HuH-7 (cell line): ENCODE measurements at places on chromosomes 12 and 14.
A peak's percentile ranks its signal among the peaks of the same experiment; 100 is the strongest.

GRCh38 chr12:13209436-13210235, 13.1 kb downstream of the EMP1 start:
- DNase-seq: no peak

DNA sequence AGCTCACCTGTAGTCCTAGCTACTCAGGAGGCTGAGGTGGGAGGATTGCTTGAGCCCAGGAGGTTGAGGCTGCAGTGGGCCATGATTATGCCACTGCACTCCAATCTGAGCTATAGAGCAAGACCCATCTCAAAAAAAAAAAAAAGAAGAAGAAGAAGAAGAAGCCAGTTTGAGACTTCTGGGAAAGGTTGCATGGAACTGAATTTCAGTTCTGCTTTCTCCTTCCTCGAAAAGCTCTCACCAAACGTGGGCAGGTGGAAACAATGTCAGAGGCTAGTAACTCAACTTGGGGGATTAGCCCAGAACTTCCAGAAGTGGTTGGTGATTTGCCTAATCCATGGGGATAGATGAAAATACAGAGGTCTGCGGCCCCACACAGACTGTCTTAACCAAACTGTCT, 18.7 kb downstream of the FLVCR2 start:
- no peak for DNase-seq

DNA sequence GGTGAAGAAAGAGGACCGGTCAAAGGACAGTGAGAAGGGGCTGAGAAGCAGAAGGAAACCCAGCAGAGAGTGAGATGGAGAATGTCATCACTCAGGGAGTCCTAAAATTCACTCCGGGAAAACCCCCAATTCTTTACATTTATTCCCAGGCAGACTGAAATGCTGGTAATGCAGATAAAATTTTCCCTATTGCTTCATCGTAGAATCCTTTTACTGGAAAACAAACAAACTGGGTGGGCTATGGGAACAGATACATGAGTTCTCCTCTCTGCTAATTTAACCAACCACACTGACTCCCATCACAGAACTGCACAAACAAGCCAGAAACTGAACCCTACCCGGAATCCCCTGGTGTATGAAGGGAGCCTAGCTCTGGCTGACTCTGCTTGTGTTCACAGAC, 20.9 kb downstream of the HEBP1 start:
- DNase-seq: no peak

GRCh38 chr12:91667694-91668093, 478.0 kb downstream of the BTG1 start:
- no peak for DNase-seq

DNA sequence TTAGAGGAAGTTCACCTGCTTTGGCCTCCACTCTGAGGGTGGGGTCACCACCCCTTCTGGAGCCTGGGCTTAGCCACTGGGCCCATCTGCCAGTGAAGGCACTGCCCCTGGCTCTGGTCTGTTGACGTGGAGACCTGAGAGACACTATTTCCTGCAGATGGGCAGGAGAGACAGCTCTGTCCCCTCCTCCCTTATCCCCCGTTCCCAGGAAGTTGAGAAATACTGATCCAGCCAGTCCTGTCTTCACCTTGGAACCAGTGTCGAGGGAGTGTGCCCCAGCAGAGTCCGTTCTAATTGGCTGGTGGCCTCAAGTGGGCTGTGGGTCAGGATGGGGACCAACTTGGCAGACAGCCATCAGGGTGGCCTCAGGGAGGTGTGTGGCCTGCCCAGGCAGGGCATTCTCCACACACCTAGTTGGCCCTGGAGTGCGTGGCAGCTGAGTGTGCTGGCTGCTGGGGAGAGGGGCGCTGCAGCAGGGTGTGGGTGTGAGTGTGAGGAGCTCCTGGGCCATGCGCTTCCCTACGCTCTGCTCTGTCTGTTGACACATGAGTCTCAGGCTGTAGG, 25.4 kb downstream of the CLSTN3 start:
- no peak for DNase-seq

DNA sequence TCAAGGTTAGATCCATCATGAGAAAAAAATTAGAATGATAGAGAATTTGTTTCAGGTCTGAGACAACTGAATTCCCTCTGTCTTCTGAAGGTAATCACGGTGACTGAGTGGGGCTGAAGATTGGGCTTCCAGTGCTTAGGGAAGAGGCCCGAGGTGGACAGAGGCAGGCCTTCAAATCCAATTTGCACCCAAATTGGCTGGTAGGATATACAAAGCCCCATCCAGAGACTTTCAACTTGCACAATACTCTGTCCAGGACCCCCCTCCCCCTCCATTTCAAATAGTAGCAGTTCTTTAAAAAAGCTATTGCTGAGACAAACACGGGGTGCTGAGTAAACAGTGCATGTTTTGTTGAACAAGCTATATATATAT, 3.6 kb upstream of the FOXG1 start:
- no peak for DNase-seq

- peak; percentile 40 for DNase-seq
Observed at GRCh38 chr12:117836999-117837736, 131.6 kb downstream of the KSR2 start.

GRCh38 chr12:57744194-57744776, 554 bp upstream of the TSPAN31 start:
- DNase-seq: peak; percentile 69

DNA sequence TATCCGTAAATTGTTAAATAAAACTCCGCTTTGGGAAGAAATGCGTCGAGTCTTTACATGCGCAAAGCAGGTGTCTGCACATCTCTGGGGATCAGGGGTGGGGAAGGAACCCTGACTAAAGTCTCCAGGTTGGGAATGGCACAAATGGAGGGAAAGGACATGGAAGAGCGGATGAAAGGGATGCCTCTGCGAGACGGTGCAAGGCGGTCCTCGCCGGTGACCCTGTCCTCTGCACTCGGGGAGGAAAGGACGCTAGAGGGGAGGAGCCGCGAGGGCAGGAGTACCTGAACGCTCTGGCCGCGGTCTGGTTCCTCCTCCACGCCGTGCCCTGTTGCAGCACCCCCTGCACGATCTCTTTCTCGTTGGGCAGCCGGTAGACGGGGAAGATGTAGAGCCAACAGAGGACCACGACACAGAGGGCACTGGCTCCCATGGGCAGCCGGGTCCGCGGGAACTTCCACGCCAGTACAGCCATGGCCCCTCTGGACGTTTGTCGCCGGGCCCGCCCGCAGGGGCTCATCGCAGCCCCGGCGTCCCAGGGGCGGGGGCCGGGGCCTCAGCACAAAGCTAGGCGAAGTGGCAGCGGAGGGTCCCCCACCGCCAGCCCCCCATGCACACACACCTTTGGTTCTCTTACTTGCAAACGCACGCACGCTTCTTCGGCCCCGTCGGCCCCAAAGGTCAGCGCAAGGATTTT, 646 bp downstream of the ST8SIA1 start:
- DNase-seq: peak; percentile 24

DNA sequence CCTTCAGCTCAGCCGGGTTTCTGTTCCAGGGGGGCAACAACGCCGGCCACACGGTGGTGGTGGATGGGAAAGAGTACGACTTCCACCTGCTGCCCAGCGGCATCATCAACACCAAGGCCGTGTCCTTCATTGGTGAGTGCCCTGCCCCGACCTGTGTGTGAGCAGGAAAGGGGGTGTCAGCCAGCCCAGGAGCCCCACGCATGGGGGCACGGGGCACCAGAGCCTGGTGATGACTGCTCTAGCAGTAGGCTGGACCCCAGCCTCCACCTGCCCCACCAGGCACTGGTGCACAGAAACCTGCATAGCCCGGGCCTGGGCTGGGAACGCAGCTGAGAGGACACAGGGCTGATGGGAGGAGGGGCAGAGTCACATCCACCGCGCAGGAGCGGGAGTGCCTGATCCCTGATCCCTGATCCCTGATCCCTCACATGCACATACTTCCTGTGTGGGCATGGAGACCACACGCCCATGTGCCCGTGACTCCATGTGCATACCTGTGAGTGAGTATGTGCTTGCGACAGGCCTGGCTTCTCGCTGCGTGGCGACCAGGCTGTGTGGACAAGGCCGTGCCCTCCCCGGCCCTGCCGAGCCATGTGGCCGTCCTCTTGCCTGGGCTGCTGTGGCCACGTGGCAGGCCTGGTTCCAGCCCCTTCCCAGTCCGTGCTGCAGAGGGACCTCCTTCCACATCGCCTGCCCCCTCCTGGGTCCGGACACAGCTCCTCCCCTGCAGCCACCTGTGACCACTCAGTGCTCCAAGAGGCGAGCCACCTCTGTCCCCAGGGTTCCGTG, 11.2 kb downstream of the ADSS1 start:
- no peak for DNase-seq

DNA sequence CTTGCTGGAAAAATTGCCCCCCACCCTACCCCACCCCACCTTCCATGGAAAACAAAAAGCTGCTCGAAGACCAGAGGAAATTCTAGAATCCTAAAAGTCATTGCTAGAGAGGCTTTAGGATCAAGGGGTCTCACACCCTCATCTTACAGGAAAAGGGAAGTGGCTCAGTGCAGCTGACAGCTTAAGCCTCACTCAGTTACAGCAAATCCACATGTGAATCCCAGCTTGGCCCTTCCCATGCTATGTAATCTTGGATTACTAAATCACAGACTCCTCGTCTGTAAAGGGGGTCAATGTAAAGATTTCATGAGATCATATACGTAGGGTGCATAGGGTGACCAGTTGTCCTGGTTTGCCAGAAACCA, 25.9 kb downstream of the CMKLR1 start:
- no peak for DNase-seq

DNA sequence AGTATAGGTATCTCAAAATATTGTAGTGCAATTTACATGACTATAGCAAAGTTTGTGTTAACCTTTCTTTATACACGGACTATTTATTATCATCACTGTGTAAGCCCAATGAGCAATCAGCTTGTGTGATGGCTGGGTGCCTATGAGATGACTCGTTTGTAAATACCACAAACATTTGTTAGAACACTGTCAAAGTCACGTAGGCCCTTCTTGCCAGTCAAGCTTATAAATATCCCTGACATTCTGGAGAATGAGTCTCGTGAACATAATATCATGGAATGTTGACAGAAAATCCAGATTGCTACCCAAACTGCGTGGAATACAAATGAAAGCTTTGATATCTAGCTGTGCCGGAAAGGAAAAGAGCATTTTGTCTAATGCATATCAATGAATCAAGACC, 648.3 kb upstream of the MDGA2 start:
- no peak for DNase-seq
